ENCODE measurements at places on chromosomes 6 and 20. TPM values are rescaled to one million over a fixed set of nuclear protein-coding genes. Genes with fewer than 3 reads are reported as not detected.

Gene DYNLT2
- total RNA-seq: 0.95 TPM

Gene SYCP2L
- total RNA-seq: 1.4 TPM

Gene TSPYL1
- total RNA-seq: 60.0 TPM

Gene FAM162B
- not detected for total RNA-seq

DNA sequence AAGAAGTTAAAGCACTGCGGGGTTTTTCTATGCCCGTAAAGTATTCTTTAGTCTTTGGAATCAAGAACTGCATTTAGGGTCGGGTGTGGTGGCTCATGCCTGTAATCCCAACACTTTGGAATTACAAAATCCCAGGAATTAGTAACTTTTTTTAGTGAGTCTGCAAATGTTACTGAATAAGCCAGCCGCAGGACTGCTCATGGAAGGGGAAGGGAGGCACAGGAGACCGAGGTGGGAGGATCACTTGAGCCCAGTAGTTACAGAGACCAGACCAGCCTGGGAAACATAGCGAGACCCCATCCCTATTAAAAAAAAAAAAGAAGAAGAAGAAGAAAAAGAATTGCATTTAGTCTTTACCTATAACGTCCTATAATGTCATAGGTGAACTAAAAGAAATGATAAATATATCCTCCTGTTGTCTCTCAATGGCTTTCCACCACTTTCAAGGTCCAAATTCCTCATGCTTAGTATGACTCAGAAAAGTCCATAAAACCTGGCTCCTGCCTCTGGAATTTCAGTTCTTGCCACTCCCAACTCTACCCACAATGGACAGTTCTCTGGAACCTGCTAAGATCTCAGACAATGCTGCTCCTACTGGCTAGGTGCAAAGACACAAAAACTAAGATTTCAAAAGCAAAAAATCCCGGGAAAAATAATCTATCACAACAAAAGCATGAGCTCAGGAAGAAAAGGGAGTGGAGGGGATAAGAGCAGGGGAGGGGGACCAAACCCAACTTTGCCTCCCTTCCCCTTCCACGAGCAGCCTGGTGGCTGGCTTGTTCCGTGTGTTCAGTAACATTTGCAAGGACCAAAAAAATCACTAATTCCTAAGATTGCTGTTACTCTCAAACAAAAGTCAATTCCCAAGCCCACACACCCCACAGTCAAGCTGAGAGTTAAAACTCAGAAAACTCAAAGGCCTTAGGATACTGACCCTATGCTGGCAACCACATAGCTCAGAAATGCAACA is 39.0 kb downstream of the B4GALT5 start:
- no peaks in the 10 kb centered on the region for H3K36me3 ChIP-seq
- peaks cover 78% of the 10 kb centered on the region for H3K4me1 ChIP-seq
- H3K4me3 ChIP-seq: no peak overlapping the region
- H3K27me3 ChIP-seq: no peaks in the 10 kb centered on the region

DNA sequence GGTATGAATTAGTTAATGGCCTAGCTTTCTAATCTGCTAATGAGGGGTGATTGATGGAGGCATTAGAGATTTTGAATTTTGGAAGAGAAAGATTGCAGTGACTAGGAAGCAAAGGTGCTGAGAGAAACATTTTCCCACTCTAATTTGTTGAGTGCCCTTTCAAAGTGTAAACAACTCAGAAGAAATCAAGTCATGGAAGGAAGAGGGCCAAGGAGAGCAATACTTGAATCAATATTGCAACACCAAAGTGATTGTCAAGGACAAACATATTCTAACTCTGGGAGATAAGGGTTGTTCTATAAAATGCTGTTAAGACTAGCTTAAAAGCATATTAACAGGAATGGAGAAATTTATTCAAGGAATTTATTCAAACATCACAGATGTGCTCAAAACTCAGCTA is 182.7 kb upstream of the FERMT1 start:
- H3K4me1 ChIP-seq: no peaks in the 10 kb centered on the region
- no peaks in the 10 kb centered on the region for H3K36me3 ChIP-seq
- no peaks in the 10 kb centered on the region for H3K27me3 ChIP-seq
- H3K4me3 ChIP-seq: no peak overlapping the region

GRCh38 chr6:24931296-24931695 is 4.5 kb downstream of the RIPOR2 start:
- no peak for DNase-seq
- no peak overlapping the region for H3K27ac ChIP-seq
- no peak overlapping the region for H3K4me3 ChIP-seq
- H3K4me1 ChIP-seq: peaks cover 14% of the 10 kb centered on the region

DNA sequence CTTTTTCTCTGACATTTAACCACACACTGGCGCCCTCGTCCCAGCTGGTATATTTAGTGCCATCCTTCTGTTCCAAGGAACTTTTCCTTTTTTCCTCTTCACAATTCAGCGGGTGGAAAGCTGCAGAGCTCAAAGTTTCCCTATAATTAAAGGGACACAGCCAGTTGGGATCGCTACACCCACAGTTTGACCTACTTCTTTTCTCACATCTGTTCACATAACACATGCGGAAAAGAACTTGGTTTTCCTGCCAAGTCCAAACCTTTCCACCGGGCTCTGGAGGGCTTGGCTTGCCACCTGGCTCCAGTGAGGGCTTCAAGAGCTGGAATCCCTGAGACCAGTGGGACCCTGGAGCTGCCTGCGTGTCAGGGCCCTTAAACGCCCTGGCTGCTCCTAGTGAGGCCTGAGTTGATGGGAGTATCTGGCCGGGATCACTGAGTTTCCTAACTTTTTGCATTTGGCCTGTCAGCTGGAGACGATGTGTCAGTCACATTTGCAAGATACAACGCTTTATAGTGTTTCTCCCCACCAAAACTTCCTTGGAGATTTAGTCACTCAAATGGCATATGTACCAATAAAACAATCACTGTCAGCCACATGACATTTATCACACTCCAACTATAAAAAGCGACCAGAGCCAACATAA is 176.0 kb downstream of the SASH1 start:
- peak overlapping the region; percentile 24 for H3K27ac ChIP-seq
- no peak overlapping the region for H3K4me3 ChIP-seq
- peaks cover 10% of the 10 kb centered on the region for H3K4me1 ChIP-seq
- no peaks in the 10 kb centered on the region for H3K27me3 ChIP-seq

DNA sequence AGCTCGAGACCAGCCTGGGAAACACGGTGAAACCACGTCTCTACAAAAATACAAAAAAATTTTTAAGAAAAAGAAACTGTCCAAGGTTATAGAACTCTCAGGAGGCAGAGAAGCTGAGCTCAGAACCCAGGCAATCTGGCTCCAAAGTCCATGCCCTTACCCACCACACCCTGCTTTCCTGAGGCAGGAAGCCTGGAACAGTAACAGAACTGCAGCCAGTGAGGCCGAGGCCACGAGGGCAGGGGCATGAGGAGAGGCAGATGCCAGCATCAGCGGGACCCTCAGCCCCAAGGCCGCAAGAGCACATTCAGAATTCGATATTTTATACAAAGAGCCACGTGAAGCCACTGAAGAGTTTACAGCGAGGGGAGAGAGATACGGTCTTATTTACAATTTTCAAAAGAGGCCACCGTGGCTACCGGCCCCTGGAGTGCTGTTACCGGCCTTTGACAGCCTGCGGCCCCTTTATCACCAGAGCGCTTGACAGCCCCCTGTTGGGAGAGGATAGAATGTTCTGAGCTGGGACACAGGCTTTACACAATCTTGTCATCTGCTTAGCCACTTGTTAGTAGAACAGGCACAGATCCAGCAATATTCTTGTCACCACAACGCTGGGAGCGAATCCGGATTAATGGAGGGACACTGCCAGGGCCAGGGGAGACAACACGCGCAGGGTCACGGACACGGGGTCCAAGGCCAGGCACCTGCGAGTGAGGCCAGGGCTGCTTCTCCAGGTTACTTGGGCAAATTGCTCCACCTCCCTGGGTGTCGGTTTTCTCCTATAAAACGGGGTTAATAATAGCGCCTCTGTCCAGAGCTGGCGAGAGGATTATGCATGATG is 5.6 kb downstream of the SPATA2 start:
- no peak overlapping the region for H3K4me3 ChIP-seq
- no peak overlapping the region for H3K27ac ChIP-seq
- no peak for DNase-seq
- H3K27me3 ChIP-seq: no peaks in the 10 kb centered on the region
- H3K4me1 ChIP-seq: peaks cover 26% of the 10 kb centered on the region
- peaks cover 42% of the 10 kb centered on the region for H3K36me3 ChIP-seq

- H3K4me3 ChIP-seq: peak overlapping the region; percentile 10
- H3K27ac ChIP-seq: no peak overlapping the region
- DNase-seq: no peak
- no peaks in the 10 kb centered on the region for H3K27me3 ChIP-seq
- no peaks in the 10 kb centered on the region for H3K36me3 ChIP-seq
Observed at GRCh38 chr20:51354769-51355319, 187.7 kb downstream of the NFATC2 start.

- H3K27me3 ChIP-seq: no peaks in the 10 kb centered on the region
- no peak overlapping the region for H3K27ac ChIP-seq
- H3K36me3 ChIP-seq: no peaks in the 10 kb centered on the region
- no peaks in the 10 kb centered on the region for H3K4me1 ChIP-seq
- H3K4me3 ChIP-seq: no peak overlapping the region
Observed at GRCh38 chr6:91127752-91128151, 540.9 kb upstream of the MAP3K7 start.

- H3K36me3 ChIP-seq: no peaks in the 10 kb centered on the region
- DNase-seq: no peak
- peaks cover 15% of the 10 kb centered on the region for H3K4me1 ChIP-seq
- H3K27me3 ChIP-seq: no peaks in the 10 kb centered on the region
- H3K27ac ChIP-seq: peak overlapping the region; percentile 10
Observed at GRCh38 chr6:129726650-129727049, 16.7 kb upstream of the ARHGAP18 start.

DNA sequence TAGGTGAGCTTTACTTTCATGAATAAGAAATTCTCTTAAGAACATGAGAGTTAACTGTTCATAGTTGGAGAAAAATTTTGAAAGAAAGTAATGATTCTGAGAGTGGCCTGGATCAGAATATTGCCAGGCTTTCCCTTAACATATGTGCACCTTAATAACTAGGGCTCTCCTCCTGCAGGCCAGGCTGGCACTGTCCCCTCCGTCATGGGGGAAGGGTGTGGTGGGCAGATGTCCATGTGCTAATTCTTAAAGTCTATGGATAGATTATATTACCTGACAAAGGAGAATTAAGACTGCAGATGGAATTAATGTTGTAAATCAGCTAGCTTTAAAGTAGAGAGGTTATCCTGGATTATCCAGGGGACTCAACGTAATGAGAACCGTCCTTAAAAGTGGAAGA is 10.9 kb upstream of the KLHL32 start:
- H3K27ac ChIP-seq: no peak overlapping the region
- H3K4me3 ChIP-seq: no peak overlapping the region
- H3K4me1 ChIP-seq: no peaks in the 10 kb centered on the region
- H3K36me3 ChIP-seq: no peaks in the 10 kb centered on the region
- no peak for DNase-seq
- H3K27me3 ChIP-seq: no peaks in the 10 kb centered on the region

GRCh38 chr6:35370124-35370741 is 27.9 kb downstream of the PPARD start:
- peak overlapping the region; percentile 51 for H3K27ac ChIP-seq
- no peaks in the 10 kb centered on the region for H3K36me3 ChIP-seq
- no peaks in the 10 kb centered on the region for H3K27me3 ChIP-seq
- peak; percentile 78 for DNase-seq
- H3K4me3 ChIP-seq: no peak overlapping the region
- H3K4me1 ChIP-seq: peaks cover 41% of the 10 kb centered on the region

- H3K36me3 ChIP-seq: no peaks in the 10 kb centered on the region
- DNase-seq: no peak
- no peaks in the 10 kb centered on the region for H3K4me1 ChIP-seq
Observed at GRCh38 chr20:46894579-46894958, at the start of gene EYA2. TSS of gene EYA2 (plus strand) at chr20:46894843. CDS start at chr20:46990011, 95,168 bp downstream.

GRCh38 chr6:138520463-138520862 is 21.2 kb upstream of the NHSL1 start:
- DNase-seq: no peak
- H3K4me3 ChIP-seq: no peak overlapping the region
- no peaks in the 10 kb centered on the region for H3K27me3 ChIP-seq
- H3K27ac ChIP-seq: no peak overlapping the region
- H3K4me1 ChIP-seq: no peaks in the 10 kb centered on the region
